ENCODE measurements at places on chromosomes 12 and 14. TPM values are rescaled to one million over a fixed set of nuclear protein-coding genes. Genes with fewer than 3 reads are reported as not detected.

The VRTN gene
- total RNA-seq: not detected

The COX8C gene
- total RNA-seq: not detected

The INSM2 gene
- not detected for total RNA-seq

The ANAPC7 gene
- total RNA-seq: 36.8 TPM

The TM9SF1 gene
- 113 TPM for total RNA-seq

The TAS2R42 gene
- not detected for total RNA-seq

The KRT2 gene
- total RNA-seq: not detected

The NKX2-8 gene
- total RNA-seq: not detected

The ZFC3H1 gene
- 35.9 TPM for total RNA-seq

The MYO1H gene
- total RNA-seq: not detected

The HCAR1 gene
- 0.17 TPM for total RNA-seq

The FERMT2 gene
- 153 TPM for total RNA-seq

The CCDC91 gene
- 22.9 TPM for total RNA-seq

The GOLGA5 gene
- 42.3 TPM for total RNA-seq

The RNASE7 gene
- total RNA-seq: not detected

The RAB3IP gene
- 2.8 TPM for total RNA-seq

The OTX2 gene
- total RNA-seq: not detected

The RD3L gene
- total RNA-seq: not detected

The POTEG gene
- total RNA-seq: not detected

The FSCB gene
- not detected for total RNA-seq

The STAT6 gene
- 104 TPM for total RNA-seq

The KERA gene
- total RNA-seq: not detected

The NPFF gene
- total RNA-seq: not detected

The OAS1 gene
- 1.2 TPM for total RNA-seq

The OR6C2 gene
- not detected for total RNA-seq

The A2M gene
- 4.2 TPM for total RNA-seq

The SLC35E3 gene
- total RNA-seq: 8.8 TPM

The TC2N gene
- 0.26 TPM for total RNA-seq

The TAS2R31 gene
- 3.7 TPM for total RNA-seq

The LRRK2 gene
- total RNA-seq: 12.3 TPM

The SIVA1 gene
- total RNA-seq: 47.0 TPM

The CCDC175 gene
- not detected for total RNA-seq

The RACGAP1 gene
- 14.5 TPM for total RNA-seq

The CRIP1 gene
- 5.1 TPM for total RNA-seq

The MYH6 gene
- total RNA-seq: not detected

The IQSEC3 gene
- 0.17 TPM for total RNA-seq

The HSPB8 gene
- total RNA-seq: 33.8 TPM

The CMKLR1 gene
- total RNA-seq: 5.4 TPM

The CFAP54 gene
- 1.8 TPM for total RNA-seq

The RAB2B gene
- total RNA-seq: 40.9 TPM

The FGF23 gene
- not detected for total RNA-seq

The ISCA2 gene
- 7.3 TPM for total RNA-seq

The SRRM4 gene
- not detected for total RNA-seq

The ERP29 gene
- total RNA-seq: 69.4 TPM

The GRIP1 gene
- total RNA-seq: 0.33 TPM

The HNF1A gene
- total RNA-seq: not detected

Measured in smooth muscle cell of the pulmonary artery (primary cell).